ENCODE measurements at places on chromosomes 12 and 14. TPM values are rescaled to one million over a fixed set of nuclear protein-coding genes. Genes with fewer than 3 reads are reported as not detected.

SRGAP1 gene
- total RNA-seq: 2.7 TPM

LRP1-AS gene
- total RNA-seq: not detected

HOXC10 gene
- not detected for total RNA-seq

CBLN3 gene
- total RNA-seq: 2.3 TPM

- peaks cover 2% of the 10 kb centered on the region for H3K27me3 ChIP-seq
- no peak overlapping the region for H3K27ac ChIP-seq
- DNase-seq: no peak
- H3K4me3 ChIP-seq: no peak overlapping the region
Observed at GRCh38 chr14:23356662-23357061, 4.0 kb upstream of the SLC22A17 start.

DNA sequence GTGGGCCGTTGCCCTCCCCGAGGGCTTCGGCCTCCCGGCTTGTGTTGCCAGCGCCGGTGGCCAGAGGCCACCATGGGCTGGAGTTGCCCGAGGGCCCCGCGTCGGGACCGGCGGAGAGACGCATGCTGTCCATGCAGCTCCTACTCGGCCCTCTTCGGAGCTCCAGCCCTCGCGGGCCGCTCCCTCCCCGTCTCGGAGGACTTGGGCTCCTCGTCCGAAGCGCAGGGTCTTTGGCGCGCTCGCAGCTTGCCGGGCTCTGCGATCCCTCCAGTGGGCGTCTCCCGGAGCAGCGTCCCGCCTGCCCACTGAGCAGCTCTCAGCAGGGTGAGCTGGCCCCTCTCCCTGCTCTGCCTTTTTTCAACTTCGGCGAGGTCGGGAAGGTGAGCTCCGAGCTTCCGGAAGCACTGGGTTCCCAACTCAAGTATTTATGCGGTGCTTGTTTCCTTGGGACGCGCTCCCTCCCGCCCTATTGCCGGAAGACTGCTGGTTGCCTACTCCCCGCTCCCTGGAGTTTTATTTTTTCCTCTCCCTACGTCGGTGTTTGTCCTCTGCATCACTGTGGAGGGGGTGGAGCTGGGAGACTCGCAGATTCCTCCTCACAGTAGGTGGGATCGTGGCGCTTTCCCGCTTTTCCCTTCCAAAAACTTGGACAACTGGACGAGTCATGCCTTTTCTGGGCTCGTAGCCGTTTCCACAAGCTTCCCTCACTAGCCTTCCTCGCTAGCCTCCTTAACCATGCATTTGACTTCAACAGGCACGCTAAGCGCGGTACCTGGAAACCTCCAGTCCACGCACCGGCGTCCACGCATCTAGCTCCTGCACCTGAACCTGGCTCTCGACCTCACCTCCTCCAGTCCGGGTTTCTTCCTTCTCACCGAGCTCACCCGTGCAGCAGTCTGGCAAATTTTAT is at the start of gene AVPR1A:
Gene AVPR1A, minus strand, starts transcription at position 489 of the 910 bp plus-strand sequence. Its CDS starts 365 bp downstream, at position 124.
- peaks cover 7% of the 10 kb centered on the region for H3K4me1 ChIP-seq
- H3K4me3 ChIP-seq: peak within 1 kb of the TSS; percentile 25
- H3K27me3 ChIP-seq: peaks cover 70% of the 10 kb centered on the region
- no peak within 1 kb of the TSS for H3K27ac ChIP-seq
- DNase-seq: peak; percentile 58

DNA sequence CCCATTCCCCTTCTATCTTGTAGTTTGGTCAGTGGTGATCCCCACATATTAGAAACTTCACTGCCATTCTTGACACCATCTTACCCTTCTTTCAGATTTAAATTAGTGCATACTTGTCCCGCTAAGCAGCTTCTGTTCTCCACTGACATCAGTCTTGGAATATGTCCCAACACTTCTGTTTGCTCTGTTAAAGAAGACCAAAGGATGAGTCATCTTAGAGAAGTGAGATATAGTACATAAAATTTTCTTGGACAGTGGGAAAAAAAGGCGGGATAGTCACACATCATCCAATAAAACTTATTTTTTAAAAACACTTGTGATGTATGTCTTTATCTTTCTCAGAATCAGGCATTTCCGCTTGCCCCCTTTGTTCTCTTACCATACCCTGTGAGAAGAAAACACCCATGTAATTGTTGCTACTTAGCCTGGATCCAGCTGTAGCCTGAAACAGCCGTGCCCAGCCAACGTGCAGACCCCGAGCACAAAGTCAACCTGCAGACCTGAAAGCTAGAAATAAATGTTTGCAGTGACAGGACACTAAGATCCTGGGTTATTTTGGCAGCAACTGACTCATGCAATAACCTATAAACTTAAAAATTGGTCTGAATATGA is 100.1 kb upstream of the PDE3A start:
- H3K27me3 ChIP-seq: peaks cover 23% of the 10 kb centered on the region
- H3K36me3 ChIP-seq: no peaks in the 10 kb centered on the region
- no peak overlapping the region for H3K27ac ChIP-seq
- no peak for DNase-seq

DNA sequence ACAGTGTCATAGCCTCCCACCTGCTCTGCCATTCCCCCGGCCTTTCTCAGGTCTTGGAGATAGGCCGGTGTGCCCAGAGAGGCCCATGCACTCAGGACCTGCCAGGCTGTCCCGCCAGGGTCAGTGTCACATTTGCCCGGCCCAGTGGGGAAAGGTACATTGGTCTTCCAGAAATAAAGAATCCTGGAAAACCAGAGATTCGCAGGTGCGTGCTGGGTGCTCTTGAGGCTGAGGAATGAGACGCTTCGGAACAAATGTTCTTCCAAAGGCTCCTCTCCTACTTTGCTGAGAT is 205.8 kb upstream of the RTL1 start:
- no peak for DNase-seq
- H3K4me3 ChIP-seq: no peak overlapping the region
- no peaks in the 10 kb centered on the region for H3K36me3 ChIP-seq
- peaks cover 10% of the 10 kb centered on the region for H3K4me1 ChIP-seq
- no peak overlapping the region for H3K27ac ChIP-seq

DNA sequence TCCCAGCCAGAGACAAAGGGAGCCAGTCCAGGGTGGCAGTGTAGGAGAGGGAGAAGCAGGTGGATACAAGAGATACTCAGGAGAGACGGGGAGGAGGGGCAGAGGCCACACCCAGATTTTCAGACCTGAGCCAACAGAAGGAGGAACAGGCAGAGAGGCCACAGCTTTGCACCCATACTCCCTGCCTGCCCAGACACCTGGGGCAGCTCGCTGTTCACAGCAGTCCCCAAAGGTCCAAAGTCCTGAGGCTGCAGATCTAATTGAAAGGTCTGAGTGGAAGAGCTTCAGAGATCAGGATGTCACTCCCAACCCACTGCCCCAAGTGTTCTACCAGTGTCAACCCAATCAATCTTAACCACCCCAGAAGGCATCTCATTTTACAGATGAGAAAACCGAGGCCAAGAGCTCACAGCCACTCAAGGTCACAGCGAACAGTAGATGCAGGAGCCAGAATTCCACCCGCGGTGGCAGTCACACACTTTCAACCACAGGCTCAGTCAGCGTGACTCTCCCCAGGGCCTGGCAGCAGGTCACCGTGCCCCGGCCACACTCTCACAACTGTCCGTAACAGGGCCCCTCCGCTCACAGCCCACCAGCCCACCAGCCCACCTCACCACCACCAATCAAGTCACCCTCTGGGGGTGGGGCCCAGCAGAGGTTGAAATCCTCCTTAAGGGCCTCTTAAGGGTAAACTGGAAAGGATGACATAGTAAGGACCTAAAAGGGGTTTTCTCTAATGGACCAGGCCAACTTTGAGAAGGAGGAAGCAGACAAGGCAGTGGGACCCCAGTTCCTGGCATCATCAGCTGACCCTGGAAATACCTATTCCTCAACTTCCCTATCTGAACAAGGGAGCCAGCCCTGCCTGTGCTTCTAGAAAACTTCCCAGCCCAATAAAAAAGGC is 33.3 kb downstream of the ACTN1 start:
- no peaks in the 10 kb centered on the region for H3K36me3 ChIP-seq
- H3K27ac ChIP-seq: no peak overlapping the region
- H3K27me3 ChIP-seq: no peaks in the 10 kb centered on the region

- H3K36me3 ChIP-seq: no peaks in the 10 kb centered on the region
- H3K4me1 ChIP-seq: no peaks in the 10 kb centered on the region
- no peaks in the 10 kb centered on the region for H3K27me3 ChIP-seq
- no peak overlapping the region for H3K27ac ChIP-seq
- H3K4me3 ChIP-seq: no peak overlapping the region
Observed at GRCh38 chr14:22168092-22168955, 420.7 kb downstream of the DAD1 start.

GRCh38 chr14:86481104-86481503 is 951.2 kb downstream of the FLRT2 start:
- no peak overlapping the region for H3K4me3 ChIP-seq
- H3K27me3 ChIP-seq: no peaks in the 10 kb centered on the region
- H3K4me1 ChIP-seq: peaks cover 7% of the 10 kb centered on the region
- DNase-seq: peak; percentile 33
- no peak overlapping the region for H3K27ac ChIP-seq
- no peaks in the 10 kb centered on the region for H3K36me3 ChIP-seq

DNA sequence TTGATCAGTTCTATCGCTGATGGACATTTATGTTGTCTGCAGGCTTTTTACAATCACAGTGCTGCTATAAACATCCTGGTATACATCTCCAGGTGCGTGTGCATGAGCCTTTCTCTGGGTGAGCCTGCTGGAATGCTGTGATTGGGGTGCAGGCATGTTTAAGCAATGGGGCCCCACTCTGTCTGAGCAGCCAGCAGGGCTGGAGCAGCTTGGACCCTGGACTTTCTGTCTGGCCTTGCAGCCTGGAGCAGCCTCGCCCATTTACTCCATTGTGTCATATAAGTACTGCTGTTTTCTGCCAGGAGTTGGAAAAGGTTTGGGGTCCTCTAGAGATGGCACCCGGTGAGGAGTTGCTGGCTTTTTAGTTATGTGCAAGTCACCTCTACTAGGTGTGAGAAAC is 199.0 kb downstream of the KIF26A start:
- H3K36me3 ChIP-seq: no peaks in the 10 kb centered on the region
- no peak for DNase-seq
- no peak overlapping the region for H3K27ac ChIP-seq
- no peaks in the 10 kb centered on the region for H3K4me1 ChIP-seq
- no peak overlapping the region for H3K4me3 ChIP-seq

GRCh38 chr14:71198687-71199086 is 291.4 kb downstream of the PCNX1 start:
- H3K4me1 ChIP-seq: no peaks in the 10 kb centered on the region
- H3K4me3 ChIP-seq: no peak overlapping the region
- H3K27me3 ChIP-seq: peaks cover 7% of the 10 kb centered on the region
- no peak for DNase-seq
- no peaks in the 10 kb centered on the region for H3K36me3 ChIP-seq
- H3K27ac ChIP-seq: no peak overlapping the region
